ENCODE measurements at places on chromosomes 11 and 22.

DNA sequence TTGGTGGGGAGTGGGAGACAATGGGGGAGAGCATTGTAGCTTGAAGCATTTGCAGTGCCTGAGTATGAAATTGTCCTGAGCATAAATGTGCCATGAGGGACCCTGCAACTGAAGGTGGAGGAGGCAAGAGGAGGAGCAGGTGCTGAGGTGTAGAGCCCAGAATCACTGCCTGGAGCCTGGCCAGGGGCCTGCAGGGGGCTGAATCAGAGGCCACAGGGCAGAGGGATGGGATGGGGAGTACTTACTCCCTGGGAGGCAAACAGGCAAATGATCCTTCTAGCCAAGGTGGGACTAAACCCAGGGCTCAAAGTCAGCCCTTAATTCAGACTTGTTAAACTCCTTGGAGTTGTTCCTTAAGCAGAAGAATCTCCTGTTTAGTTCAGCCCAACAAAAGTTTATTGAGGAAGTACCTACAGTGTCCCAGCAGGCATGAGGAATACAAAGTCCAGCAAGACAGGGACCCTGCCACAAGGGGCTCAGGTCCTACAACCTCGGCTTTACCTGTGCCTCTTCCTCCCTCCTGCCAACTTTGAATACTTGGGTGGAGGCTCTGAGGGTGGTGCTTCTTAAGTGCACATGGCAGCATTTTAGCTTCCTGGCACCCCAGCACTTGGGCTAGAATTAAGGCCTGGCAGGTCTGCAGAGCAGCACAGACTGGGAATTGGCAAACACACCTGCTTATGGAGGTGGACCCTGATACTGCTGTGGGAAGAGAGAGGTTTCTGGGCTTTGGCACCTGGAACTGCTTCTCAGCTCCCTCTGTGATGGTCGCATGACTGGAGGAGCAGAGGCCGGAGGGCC, 20.0 kb downstream of the MICAL2 start:
- DNase-seq = no peak

DNA sequence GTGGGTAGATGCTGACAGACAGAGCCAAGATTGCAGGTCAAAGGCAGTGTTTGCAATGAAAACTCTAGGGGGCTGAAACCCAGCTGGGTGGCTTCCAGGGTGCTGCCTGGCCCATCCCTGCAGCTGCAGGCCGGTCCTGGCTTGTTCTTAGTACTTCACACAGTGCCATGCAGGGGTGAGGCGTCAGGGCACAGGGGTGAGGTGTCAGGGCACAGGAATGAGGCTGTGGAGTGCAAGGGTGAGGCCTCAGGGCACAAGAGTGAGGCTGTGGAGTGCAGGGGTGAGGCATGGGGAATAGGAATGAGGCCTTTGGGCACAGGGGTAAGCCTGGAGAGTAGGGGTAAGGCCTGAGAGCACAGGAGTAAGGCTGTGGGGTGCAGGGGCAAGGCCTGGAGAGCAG, 337.6 kb downstream of the TBC1D22A start:
- DNase-seq = no peak

DNA sequence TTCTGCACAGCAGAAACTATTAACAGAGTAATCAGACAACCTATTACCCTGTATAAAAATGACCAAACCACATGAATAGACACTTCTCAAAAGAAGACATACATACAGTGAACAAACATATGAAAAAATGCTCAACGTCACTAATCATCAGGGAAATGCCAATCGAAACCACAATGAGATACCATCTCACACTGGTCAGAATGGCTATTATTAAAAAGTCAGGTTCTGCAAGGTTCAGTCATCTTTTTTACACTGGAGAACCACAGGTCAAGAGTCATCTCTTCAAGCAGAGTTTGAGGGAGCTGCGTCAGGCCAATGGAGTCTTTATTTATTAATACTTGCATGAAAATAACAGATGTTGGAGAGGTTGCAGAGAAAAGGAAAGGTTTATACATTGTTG, 40.4 kb downstream of the RCN1 start:
- no peak for DNase-seq

GRCh38 chr11:64883575-64883974, 5.2 kb upstream of the EHD1 start:
- DNase-seq = no peak

GRCh38 chr22:35725521-35725920, 7.8 kb downstream of the APOL5 start:
- no peak for DNase-seq

- DNase-seq = no peak
Measured at GRCh38 chr22:38567531-38568285, 2.3 kb downstream of the DMC1 start.

DNA sequence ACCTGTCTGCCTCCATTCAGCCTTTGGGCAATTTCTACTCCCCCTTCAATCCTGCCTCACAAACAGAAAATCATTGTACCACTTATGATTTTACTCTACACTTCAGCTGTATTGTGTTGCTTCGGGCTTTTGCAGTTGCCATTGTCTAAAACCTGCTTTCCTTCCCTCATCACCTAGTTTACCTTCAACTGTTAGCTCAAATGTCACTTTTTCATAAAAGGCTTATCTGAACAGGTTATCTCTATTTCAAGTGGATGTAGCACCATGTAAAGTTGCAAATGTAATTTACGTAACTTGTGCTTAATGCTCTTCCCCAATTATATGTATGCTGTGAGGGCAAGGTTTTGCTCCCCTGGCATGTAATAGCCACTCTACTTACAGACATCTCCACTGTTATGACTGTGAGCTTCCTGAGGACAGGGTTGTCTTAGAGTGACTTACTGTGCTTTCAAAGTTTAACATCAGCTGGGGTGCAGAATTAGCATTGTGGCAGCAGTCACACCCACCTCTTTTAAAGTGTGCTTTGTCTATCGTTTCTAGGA, 5.4 kb downstream of the RPS25 start:
- no peak for DNase-seq

Measured in activated T-helper 2 cell treated with anti-CD3 and anti-CD28 coated beads, Interferon-gamma antibody, Interleukin-2, Interleukin-4, amounts not matched to agents 10 μg/mL and 5 μg/mL and 100 μg/mL, durations not matched to agents 14 hours and 24 hours and 36 hours (primary cell).